ENCODE measurements at places on chromosomes 3 and 15.
A peak's percentile ranks its signal among the peaks of the same experiment; 100 is the strongest.

DNA sequence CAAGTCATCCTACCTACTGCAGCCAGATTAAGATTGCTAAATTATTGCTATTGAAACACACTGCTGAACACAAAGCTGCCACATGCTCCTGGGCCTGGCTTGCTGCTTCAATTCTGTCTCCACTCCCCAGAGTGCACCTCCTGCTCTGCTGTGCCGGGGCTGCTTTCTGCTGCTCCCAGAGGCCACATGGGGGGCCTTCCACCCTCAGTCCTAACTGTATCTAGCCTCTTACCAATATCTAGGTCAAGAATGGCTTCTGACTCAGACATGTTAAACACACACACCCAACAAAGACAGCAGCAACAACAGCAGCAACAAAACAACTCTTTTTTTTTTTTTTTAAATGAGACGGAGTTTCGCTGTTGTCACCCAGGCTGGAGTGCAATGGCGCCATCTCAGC lies 33.0 kb downstream of the MYZAP start:
- no peak for DNase-seq

- no peak for DNase-seq
Measured at GRCh38 chr3:58107597-58107996, 99.4 kb downstream of the FLNB start.

DNA sequence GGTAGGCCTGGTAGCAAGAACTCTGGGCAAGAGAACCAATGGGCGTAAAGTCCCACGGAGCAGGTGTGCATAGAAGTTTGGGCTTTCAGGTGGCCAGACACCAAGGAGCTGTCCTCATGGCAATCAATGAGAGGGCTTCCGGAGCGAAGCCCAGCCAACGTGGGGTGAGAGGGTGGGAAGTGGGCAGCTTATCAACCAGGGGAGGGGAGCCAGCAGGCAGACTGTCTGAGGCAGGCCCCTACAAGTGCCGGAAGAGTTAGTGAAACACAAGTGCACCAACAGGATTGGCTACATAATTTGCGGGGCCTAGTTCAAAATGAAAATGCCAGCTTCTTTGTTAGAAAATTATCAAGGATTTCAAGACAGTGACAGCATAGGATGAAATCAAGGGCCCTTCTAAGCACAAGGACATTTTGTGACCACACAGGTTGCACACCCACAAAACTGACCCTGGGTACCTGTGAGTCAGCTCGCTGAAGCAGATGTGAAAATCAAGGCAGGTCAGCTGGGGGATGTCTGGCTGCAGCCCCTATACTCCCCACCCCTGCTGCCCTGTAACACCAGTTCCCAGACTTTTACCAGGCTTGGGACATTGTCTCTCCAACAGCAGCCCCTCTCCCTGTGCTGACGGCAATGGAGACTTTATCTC lies 102.1 kb upstream of the ETV5 start:
- no peak for DNase-seq

DNA sequence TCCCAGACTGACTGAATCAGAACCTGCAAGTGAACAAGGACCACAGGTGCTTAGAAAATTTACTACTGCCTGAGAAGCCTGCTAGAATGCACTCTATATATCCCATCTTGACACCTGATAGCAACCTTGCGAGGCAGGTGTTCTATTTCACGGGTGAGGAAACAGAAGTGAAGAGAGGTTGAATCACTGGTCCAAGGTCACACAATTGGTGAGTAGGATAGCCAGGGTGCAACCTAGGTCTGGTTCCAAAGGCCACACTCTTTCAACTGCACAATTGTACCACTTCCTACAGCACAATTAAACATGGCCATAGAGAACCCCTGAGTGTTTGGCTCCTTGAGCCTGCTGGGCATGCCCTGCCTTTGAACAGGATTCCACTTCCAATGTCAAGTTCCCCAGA lies 87.0 kb downstream of the RAB11A start:
- no peak for DNase-seq

GRCh38 chr3:196399485-196399945 lies 32.7 kb downstream of the UBXN7 start:
- DNase-seq = no peak

DNA sequence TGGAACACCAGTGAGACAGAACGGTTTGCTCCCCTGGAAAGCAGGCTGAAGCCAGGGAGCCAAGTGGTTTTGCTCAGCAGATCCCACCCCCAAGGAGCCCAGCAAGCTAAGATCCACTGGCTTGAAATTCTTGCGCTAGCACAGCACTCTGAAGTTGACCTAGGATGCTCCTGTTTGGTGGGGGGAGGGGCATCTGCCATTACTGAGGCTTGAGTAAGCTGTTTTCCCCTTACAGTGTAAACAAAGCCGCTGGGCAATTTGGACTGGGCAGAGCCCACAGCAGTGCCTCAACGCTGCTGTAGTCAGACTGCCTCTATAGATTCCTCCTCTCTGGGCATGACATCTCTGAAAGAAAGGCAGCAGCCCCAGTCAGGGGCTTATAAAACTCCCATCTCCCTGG lies 241.4 kb downstream of the GABRB3 start:
- DNase-seq = no peak

- peak; percentile 9 for DNase-seq
Measured at GRCh38 chr15:60255390-60255789, 142.4 kb downstream of the ANXA2 start.

DNA sequence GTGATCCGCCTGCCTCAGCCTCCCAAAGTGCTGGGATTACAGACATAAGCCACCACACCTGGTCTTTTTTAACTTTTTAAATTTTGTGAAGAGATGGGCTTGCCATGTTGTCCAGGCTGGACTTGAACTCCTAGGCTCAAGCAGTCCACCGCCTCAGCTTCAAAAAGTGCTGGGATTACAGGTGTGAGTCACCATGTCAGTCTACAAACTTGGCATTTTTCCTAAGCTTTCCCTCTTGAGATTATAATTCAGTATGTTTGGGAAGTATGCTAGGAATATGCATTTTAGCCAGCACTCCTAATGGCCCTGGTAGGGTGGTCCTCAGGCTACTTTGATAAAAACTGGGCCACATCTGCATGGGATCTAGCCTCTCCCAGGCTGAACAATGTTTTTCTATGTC lies 4.4 kb downstream of the WDR73 start:
- DNase-seq = no peak

GRCh38 chr3:159789742-159790635 lies 198.6 kb upstream of the IL12A start:
- DNase-seq = no peak

DNA sequence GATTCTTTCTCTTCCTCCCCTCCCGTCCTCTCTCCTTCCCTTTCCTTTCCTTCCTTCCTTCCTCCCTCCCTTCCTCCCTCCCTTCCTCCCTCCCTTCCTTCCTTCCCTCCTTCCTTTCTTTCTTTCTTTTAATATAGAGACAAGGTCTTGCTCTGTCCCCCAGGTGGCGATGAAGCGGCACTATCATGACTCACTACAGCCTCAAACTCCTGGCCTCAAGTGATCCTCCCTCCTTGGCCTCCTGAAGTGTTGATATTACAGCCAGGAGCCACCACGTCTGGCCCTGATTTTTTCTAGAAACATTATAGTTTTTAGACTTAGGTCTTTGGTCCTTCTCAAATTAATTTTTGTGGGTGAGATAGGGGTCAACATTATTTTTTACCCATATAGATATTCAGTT lies 15.5 kb downstream of the GRM2 start:
- no peak for DNase-seq

DNA sequence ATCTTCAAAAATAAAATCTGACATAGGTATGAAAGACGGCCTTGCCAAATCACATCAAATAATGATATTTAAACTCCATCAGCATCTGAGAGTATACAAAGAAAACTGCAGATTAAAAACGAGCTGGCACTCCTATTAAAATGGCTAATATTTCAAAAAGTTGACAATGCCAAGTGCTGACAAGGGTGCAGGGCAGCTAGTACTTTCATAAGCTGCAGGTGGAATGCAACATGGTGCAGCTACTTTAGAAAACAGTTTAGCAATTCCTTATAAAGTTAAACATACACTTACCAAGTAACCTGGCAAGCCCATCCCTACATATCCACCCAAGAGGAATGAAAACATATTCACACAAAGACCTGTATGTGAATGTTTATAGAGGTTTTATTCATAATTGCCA lies 23.0 kb downstream of the TBC1D2B start:
- DNase-seq = no peak

GRCh38 chr3:144810160-144810559 lies 838.5 kb downstream of the DIPK2A start:
- no peak for DNase-seq

DNA sequence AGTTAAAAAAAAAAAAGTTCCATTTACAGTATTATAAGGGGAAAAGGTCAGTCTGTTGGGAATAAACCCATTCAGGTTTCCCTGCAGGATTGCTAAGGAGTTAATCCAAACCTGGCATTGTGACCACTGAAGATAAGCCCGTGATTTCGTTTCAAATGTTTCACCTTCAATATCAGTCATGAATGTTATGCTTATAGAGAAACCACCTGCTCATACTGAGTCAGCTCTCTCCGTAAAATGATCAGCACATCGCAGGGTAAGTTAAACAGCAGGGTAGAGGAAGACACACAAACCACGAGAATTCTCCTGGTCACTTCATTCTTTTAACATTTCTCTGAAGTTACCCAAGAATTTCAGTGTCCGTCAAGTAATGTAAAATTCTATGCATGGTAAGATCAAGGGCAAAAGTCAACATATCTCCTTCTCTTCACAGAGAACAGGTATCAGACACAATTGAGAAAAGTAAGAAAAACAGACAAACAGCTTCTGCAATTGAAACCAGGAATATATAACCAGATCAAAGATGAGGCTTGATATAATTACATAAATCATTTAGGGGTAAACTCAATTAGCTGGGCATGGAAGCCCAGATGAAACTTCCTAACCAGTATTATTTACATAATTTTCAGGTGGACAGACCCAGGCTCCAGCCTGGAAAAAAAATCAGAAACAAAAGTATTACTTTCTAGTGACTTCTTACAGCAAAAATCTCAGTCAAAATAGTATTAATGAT lies 67.6 kb upstream of the ARHGEF3 start:
- DNase-seq = no peak

DNA sequence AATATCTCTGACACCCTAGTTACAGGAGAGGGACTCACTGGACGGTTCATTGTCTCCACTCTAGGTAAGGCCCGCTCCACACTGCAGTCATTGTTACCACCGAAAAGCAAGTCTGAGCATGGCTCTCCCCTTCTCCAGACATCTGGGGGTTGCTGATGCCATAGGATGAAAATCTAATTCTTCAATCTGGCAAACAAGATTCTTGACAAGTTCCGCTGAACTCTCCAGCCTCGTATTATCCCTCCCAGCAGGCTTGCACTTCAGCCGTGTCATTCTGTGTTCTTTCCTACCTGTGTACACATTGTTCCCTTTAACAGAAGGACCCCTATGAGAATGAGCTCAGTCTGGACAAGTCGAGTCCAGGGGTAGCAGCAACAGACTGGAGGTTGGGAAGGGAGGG lies 152.3 kb upstream of the NR2E3 start:
- no peak for DNase-seq

- DNase-seq = no peak
Measured at GRCh38 chr3:129230311-129231019, 18.9 kb upstream of the COPG1 start.

DNA sequence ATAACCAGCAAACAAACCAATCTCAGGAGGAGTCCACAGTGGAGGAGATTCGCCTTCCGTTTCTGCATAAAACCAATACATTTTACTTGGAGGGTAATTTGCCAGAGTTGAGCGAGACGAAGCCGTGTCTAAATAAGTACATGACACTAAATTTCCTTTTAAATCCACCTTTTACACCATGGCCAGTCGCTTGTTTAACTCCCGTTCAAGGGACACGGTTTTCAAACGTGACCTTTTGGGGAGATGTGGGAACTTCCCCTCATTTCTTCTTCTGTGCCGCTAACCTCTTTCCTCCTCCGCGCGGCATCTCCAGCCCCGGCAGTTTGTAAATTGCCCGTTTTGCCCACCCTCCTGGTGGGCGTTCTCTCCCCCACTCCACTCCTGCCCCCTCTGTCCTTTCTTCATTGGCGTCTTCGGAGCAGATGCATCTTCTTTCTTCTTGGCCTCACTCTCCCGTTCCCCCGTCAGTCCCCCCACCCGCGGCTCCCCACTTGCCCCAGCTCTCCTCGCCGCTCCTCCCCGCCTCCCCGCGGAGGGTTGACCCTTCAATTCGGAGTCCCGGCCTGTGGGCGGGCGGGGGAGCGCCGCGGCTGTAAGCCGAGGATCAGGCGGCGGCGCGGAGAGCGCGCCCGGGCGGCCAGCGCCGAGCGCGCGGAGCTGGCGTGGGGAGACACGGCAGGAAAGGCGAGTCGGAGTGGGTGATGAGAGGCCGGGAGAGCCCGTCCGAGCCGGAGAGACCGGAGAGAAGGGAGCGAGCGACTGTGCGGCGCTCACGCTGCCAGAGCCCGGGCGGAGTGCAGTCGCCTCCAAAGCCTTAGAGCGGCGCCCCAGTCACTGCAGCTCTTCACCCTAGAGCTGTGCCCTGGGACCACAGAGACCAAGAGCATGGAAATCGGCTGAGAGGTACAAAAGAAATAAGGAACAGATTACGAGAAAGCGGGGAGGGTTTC lies at the start of gene NLGN1:
TSS of gene NLGN1 (plus strand) at position 584 of the 950 bp plus-strand sequence.
- no peak for DNase-seq

- DNase-seq = no peak
Measured at GRCh38 chr3:112693186-112693585, 52.2 kb upstream of the CCDC80 start.

DNA sequence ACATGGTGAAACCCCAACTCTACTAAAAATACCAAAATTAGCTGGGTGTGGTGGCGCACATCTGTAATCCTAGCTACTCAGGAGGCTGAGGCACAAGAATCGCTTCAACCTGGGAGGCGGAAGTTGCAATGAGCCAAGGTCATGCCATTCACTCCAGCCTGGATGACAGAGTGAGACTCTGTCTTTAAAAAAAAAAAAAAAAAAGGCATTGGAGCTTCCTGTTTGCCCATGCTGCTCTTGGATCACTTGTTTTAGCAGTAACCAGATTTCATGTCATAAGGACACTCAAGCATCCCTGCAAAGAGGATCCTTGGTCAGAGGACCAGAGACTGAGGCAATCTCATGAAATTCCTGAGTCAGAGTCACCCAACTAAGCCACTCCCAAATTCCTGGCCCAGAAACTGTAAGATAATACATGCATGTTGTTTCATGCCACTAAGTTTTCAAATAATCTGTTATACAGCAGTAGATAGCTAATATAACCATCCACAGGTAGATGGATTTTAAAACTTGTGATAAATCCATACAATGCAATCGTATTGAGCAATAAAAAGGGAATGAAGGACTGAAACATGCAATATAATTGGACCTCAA lies 82.0 kb upstream of the XXYLT1 start:
- no peak for DNase-seq

GRCh38 chr3:178059119-178059518 lies 477.1 kb upstream of the KCNMB2 start:
- DNase-seq = no peak

GRCh38 chr15:29692527-29692926 lies 129.7 kb downstream of the TJP1 start:
- DNase-seq = no peak

DNA sequence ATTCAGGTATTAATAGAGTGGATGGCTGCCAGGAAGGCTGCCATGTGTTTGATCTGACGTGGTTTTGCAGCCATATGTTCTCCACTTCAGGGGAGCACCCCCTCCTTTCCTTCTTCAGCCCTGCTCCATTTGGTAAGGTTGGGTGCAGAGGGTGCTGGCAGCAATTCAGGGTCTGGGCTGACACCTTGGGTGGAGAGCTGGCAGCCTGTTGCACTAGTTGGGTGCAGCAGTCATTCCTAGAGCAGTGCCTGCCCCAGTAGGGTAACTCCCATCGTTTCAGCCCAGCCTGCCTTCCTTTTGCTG lies 1.5 kb downstream of the TYRO3 start:
- no peak for DNase-seq

- no peak for DNase-seq
Measured at GRCh38 chr3:116930786-116931185, 221.2 kb downstream of the TUSC7 start.

GRCh38 chr3:14057701-14058100 lies 67.0 kb downstream of the CHCHD4 start:
- no peak for DNase-seq
